Hematopoietic multipotent progenitor cell treated with erythropoietin and hydrocortisone succinate and interleukin-3 and kit ligand, for 8 days (in vitro differentiated cells): ENCODE measurements at places on chromosomes 2 and 18.

DNA sequence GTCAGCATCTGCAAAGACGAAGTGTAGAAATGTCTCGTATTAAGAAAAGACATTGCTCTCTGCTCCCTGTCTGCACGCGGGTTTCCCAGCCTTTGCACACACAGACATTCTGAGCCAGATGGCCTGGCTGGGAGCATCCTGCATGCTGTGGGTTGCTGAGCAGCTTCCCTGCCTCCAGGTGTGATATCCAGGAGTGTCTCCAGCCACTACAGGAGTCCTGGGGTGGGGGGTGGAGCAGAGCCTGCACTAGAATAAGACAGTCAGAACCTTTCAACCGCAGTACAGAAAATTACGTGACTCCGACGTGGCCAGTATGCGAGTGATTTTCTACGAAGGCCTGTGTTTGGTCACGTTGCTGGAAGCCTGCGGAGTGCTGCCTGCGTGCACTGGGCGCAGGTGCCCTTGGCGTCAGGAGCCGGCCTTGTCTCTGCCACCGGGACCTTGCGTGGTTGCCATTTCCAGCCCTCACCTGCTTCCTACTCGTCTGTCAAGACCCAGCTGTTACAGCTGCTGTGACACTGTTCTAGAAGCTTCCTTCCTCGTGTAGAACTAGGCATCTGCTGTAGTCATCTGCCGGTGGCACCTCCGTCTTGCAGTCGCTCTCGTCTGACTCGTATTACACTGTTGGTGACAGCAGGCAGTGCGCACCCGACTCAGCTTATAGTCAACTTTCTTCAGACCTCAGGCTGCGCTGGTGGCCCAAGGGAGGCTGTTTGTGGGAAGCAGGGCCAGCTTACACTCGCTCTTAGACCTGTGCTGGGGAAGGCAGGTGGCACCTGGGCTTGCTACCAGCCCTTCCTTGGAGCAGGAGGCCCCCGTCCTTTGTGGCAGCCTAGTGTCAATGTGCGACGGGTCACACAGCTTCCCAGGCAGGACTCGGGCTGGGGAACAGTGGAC, 11.2 kb downstream of the CTDP1 start:
- no peak for DNase-seq

GRCh38 chr2:149826471-149827125, 239.0 kb upstream of the MMADHC start:
- no peak for DNase-seq

GRCh38 chr18:59140302-59140885, 710 bp downstream of the SEC11C start:
- DNase-seq: no peak

GRCh38 chr2:29448096-29448688, 333.0 kb downstream of the CLIP4 start:
- DNase-seq: no peak

DNA sequence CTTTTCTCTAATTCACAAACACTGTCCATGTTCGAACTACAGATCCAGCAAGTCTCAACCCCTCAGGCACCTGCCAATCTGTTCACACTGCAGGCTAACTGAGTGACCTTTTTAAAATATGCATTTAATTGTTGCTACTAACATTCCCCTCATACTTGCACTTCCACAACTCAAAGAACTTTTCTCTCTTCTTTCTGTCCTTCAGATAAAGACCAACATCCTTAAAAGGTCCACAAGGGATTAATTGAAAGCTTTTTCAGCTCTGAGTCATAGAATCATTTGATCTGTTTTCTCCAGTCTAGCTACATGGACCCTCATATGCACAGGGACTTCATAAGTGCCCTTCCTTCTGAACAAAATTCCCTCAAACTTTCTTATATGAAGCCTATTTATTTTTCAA, 1321.2 kb downstream of the DPP10 start:
- DNase-seq: no peak
